ENCODE measurements at places on chromosomes 4 and X. TPM values are rescaled to one million over a fixed set of nuclear protein-coding genes. Genes with fewer than 3 reads are reported as not detected.

DNA sequence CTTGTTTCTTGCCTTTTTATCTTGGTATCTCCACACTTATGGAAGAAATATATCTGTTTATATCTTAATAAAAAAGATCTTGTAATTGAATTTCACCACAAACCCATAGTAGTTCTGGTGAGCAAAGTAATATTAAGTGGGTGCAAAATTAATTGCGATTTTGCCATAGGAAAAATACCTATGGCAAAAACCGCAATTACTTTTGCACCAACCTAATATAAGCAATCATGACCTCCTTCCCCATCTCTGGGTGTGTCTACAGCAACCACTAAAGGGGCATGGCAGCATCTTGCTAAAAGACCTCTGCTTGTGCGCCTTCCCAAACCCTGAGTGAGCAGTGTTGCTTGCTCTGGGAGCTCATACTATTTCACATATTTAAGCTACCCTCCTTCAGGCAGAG is 124.2 kb upstream of the GUCY1A1 start:
- H3K27me3 ChIP-seq = no peaks in the 10 kb centered on the region
- no peaks in the 10 kb centered on the region for H3K4me1 ChIP-seq
- DNase-seq = no peak
- H3K27ac ChIP-seq = no peak overlapping the region
- H3K36me3 ChIP-seq = no peaks in the 10 kb centered on the region

DNA sequence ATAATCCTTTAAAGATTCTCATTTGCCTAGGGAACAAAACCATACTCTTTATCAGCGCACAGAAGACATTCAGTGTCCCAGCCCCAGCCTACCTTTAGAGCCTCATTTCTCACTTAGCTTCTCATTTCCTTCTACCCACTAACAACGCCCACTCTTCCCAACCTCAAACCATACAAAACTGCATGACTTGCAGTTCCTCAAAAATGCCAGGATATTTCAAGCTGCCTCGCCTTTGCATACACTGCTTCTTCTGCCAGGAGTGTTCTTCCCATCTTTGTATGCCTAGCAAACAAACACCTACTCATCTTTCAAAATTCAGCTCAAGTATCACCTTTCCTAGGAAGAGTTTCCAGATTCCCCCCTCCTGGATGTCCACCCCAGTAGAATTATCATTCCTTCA is 129.9 kb upstream of the ADGRL3 start:
- H3K27me3 ChIP-seq = no peaks in the 10 kb centered on the region
- H3K36me3 ChIP-seq = no peaks in the 10 kb centered on the region
- no peak overlapping the region for H3K27ac ChIP-seq
- H3K4me3 ChIP-seq = no peak overlapping the region

- H3K36me3 ChIP-seq = no peaks in the 10 kb centered on the region
- no peak for DNase-seq
- H3K4me3 ChIP-seq = no peak overlapping the region
- H3K27ac ChIP-seq = no peak overlapping the region
Observed at GRCh38 chrX:12611471-12611870, 179.7 kb upstream of the PRPS2 start.

EGFL6 gene
- 0.92 TPM for total RNA-seq

DNA sequence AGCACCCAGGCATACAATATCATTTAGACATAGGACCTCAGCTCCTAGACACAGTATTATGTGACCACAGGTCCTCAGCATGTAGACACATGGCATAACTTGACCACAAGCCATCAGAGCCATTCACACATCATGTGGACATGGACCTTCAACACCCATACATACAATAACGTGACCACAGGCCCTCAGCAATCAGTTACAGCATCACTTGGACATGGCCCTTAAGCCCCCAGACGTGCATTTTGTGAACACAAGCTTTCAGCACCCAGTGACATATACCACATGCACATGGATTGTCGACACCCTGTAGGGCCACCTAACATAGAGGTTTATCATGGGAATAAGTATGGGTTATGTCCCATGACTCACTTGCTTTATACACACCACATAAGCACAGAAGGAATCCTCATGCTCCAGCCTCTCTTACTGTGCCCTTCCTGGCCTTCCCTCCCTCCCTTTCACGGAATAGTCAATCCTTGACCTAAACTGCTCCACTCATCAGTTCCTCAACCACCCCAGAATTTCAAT is 1.9 kb downstream of the TSPYL2 start:
- H3K4me3 ChIP-seq = peak overlapping the region; percentile 73
- no peak for DNase-seq
- H3K27ac ChIP-seq = peak overlapping the region; percentile 93
- H3K4me1 ChIP-seq = peaks cover 58% of the 10 kb centered on the region
- no peaks in the 10 kb centered on the region for H3K27me3 ChIP-seq
- no peaks in the 10 kb centered on the region for H3K36me3 ChIP-seq
